CD8-positive, alpha-beta T cell (primary cell): ENCODE measurements at places on chromosomes 13 and 19. TPM values are rescaled to one million over a fixed set of nuclear protein-coding genes. Genes with fewer than 3 reads are reported as not detected.
A peak's percentile ranks its signal among the peaks of the same experiment; 100 is the strongest.

Gene KCNRG
- total RNA-seq: 0.73 TPM

Gene MBD3L3
- total RNA-seq: not detected

- DNase-seq: no peak
These were observed 26.1 kb downstream of the NFIC start for GRCh38 chr19:3392480-3392879.

DNA sequence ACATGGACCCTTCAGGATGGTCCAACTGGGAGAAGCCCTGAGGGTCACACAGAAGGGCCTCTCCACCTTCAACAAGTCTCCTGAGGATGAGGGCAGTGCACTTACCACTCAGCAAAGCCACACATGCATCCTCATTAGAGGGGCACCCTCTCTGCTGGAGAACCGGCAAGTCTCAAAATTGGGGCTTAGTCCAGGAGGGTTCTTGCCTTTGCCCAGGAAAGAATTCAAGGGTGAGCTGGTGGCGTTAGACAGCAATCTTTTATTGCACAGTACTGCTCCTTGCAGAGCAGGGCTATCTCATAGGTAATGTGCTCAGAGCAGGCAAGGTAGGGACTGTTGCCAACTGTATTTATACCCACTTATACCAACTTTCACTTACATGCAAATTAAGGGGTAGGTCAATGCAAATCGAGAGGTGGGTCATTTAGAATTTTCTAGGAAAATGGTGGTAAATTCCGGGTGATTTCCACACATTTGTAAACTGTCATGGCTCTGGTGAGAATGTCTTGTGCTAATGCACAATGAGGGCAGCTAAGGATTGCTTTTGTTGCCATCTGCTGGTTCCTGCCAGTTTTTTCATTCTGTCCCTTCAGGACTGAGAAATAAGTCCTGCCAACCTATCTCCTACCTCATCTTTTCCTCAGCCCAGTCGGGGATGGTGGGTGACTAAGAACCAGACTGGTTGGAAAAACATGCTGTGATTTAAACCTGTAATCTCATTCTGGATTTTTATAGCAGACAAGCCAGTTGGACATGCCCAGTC lies 27.8 kb upstream of the IGSF23 start:
- no peak for DNase-seq

- no peak for DNase-seq
These were observed 206.7 kb upstream of the RFC3 start for GRCh38 chr13:33611121-33611805.

GRCh38 chr19:14475251-14476073 lies at the start of gene PTGER1:
TSS of gene PTGER1 (minus strand) at chr19:14475354. CDS start at chr19:14474320, 1,034 bp downstream.
- DNase-seq: no peak

GRCh38 chr13:33723365-33723764 lies 94.6 kb upstream of the RFC3 start:
- no peak for DNase-seq

DNA sequence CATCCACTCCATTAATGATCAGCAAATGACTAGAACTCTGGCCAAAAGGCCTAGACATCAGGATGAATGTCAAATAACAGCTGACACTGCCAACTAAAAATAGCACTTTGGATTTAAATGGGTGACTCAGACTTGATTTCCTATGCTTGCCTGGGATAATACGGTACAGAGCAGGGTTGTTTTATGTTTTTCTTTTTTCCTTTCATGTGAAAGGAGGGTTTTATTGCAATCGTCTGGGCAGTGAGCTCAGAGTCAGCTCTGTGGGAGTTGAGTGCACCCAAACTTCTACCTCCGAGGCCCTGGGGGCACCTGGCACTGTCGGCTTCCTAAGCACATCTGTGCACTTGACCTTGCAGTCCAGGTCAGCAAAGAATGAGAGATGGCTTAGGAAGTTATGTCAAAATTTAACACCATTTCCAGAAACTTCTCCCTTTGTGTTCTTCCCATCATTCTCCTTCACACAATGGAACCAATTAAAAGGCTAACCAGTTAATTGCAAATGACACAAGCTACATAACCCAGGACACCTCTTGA lies 134.1 kb downstream of the LACC1 start:
- no peak for DNase-seq

Gene ZIM2
- total RNA-seq: not detected

- no peak for DNase-seq
These were observed 10.8 kb downstream of the TMEM38A start for GRCh38 chr19:16671652-16672274.

Gene CERS4
- 7.2 TPM for total RNA-seq

Gene FUT6
- total RNA-seq: not detected

DNA sequence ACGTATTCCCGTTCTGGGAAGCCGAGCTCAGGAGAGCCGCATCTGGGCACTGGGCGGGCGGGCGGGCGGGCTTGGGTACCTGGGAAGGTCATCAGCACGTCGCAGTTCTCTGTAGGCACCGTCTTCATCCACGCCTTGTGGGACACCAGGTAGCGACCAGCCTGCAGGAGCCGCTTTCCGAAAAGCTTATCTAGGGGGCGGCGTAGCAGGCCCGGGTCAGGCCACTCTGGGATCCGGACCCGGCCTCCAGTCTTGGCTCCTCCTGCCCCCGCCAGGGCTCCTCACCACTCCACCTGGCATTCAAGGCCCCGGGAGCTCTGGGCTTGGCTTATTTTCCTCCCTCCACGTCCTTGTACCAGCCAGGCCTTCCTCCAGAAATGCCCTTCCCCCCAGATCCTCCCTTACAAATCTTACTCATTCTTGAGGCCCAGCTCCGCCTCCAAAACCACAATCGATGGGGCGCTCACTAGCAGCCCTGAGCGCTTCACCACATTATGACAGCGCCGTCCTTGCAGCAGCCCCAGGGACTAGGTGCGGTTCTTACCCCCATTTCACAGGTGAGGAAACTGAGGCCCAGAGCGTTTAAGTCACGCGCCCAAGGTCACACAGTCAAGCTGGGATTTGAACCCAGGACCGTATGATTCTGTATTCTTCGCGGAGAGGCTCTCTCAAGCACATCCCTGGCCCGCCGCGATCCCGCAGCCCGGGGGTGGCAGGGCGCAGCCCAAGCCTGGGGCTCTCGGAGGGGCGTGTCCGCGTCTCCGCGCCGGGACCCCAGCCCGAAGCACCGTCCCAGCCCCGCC lies 843 bp downstream of the ANO8 start:
- DNase-seq: peak; percentile 66

DNA sequence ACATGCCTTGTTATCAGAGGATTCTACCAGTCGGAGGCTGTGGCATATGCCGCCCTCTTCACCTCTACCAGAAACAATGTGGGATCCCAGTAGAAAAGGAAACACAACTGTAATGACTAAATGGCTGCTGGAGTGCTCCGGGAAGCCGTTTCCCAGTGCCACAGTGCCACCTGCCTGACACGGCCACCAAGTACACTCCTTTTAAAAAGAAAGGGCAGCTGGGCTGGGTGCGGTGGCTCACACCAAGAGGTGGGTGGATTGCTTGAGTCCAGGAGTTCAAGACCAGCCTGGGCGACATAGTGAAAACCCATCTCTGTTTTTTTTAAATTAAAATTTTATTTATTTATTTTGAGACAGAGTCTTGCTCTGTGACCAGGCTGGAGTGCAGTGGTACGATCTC lies 67.3 kb downstream of the TRPM4 start:
- no peak for DNase-seq

DNA sequence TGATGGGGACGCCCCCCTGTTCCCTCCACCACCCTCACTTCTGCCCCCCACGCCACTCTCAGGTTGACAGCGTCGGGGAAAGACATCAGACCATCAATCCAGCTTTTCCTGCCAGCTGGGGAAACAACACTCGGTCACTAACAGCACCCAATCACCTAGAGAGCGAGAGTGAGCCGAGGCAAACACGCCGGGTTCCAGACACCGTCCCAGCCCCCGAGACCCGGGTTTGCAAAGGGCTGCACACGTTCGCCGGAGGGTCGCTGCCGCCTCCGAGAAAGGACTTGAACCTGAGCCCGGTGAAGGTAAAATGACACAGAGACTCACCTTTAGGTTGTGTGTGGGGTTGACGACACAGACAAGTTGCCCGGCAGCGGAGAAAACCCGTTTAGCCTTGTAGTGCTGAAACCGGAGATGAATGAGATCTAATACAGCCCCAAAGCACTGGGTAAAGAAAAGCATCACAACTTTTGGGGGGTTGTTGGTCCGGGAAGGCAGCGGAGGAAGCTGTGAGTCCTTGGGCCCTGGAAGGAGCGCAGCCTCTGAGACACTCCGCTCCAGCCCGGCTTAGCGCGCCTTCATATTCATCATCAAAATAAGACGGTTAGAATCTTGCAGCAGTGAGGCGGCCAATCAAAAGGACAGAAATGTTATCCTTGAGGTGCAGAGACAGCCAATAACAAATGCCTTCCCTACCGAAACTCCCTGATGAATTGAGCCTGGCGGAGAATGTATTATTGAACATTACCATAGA lies at the start of gene SIAH3:
SIAH3 (minus strand) TSS at position 583 of the 751 bp plus-strand sequence; CDS start at position 459, 124 bp downstream.
- DNase-seq: peak; percentile 44

Gene TMEM238
- 12.9 TPM for total RNA-seq

GRCh38 chr13:113917096-113917495 lies 53.2 kb upstream of the GAS6 start:
- peak; percentile 38 for DNase-seq

DNA sequence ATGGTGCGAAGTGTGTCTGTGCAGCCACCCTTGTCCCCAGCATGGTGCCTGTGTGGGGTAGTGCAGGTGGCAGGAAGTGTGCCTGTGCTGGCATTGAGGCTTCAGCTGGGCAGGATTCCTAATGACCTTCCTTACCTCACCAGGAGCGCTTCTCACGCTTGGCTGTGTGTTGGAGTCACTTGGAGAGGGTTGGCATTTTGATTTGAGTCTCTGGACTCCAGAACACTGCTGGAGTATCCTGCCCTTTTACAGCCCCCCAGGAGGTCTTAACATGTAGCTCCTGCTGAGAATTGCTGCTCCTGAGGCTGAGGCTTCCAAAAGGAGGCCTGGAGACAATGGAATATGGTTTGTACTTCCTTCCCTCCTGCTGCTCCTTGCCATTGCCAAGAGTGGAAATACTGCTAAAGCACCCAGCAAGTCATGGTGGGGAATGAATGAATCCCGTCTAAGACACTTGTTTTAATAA lies 87.1 kb downstream of the ARHGEF7 start:
- no peak for DNase-seq

GRCh38 chr19:23512151-23512925 lies 117.1 kb upstream of the ZNF91 start:
- DNase-seq: no peak

GRCh38 chr19:6716610-6716970 lies 3.9 kb downstream of the C3 start:
- no peak for DNase-seq

GRCh38 chr13:28346154-28346553 lies 148.8 kb downstream of the FLT1 start:
- DNase-seq: no peak

Gene CDX2
- not detected for total RNA-seq

Gene CCDC122
- not detected for total RNA-seq

DNA sequence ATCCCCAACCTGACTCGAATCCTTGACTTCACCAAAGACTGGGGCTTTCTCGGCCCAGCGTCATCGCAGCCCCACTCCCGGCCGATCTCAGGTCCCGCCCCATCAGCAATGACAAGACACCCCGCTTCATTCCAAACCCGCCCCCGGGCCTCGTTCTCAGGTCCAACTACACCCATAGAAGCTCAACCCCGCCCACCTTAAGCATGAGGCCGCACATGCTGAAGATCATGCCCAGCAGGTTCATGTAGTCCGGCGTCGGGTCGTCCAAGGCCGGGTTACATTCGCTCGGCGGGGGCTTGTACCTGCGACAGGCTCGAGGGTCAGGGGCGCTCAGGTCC lies 2.3 kb downstream of the WDR83 start:
- DNase-seq: peak; percentile 69

Gene C5AR2
- not detected for total RNA-seq

GRCh38 chr19:30596813-30597399 lies 224.7 kb downstream of the ZNF536 start:
- no peak for DNase-seq

- DNase-seq: no peak
These were observed 19.8 kb upstream of the KLK4 start for GRCh38 chr19:50931023-50931422.

DNA sequence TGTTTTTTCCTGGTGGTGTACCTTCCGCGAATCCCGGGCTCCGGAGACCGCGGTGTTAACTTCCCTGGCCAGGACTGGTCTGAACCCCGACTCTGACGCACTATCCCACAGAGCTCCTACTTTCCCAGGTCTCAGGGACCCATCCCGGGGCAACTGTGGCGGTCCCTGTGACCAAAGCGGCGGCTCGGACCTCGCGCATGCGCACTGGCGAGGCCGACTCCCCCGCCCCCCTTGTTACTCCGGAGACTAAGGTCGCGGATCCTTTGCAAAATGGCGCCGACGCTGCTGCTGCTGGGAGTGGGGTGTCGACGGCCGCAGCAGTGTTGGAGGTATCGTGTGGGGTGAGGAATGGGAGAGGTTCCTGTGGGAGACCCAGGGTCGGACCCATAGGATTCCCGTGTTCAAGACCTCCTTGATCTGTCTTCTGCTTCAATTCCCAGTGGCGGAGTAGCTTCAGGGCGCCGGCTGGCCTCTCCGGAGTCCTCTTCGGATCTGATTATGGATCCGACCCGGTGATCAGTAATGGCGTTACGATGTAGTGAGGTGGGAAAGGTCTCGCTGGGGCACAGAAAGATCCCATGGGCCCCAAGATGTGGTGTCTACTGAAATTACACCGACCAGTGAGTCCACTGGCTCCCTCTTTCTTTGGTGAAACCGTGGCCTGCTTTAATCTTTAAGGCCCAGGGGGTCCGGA lies 66.6 kb upstream of the ZNF527 start:
- no peak for DNase-seq
